CD4-positive, alpha-beta T cell treated with Interleukin-4 for 1 hour (primary cell): ENCODE measurements at places on chromosomes 12 and 14.

- DNase-seq: no peak
Observed at GRCh38 chr12:3821441-3821840, 51.8 kb downstream of the PARP11 start.

DNA sequence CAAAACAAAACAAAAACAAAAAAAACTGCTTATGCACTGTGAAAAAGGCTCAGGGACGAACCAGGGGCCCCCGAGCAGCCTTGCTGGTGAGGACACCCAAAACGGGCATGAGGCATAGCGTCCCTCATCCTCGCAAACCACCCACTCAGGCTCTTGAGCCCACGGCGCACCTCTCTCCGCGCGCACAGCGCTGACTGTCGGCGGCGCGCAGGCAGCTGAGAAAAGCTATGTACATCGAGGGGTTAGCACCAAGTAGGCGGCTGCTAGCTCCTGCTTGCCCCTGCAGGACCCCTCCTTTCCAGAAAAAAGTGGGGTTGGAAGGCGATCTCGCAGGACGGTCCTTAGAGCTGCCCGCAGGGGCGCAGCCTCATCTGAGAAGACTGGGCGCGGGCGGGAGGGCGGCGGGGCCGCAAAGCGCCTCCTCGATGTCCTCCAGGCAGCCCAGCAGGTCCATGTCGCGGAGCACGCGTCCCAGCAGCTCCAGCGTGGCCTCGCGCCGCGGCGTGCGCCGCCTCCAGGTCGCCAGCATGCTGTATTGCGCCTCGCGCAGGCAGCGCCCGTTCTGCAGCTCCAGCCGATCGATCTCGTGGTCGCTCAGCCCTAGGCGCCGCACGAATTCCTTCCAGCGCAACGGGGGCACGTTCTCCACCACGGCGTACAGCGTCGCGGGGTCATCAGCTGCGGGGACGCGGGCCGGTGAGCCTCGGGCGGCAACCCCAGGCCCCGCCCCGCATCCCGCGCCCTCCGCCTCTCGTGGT is 12.8 kb downstream of the TNFRSF1A start:
- no peak for DNase-seq

DNA sequence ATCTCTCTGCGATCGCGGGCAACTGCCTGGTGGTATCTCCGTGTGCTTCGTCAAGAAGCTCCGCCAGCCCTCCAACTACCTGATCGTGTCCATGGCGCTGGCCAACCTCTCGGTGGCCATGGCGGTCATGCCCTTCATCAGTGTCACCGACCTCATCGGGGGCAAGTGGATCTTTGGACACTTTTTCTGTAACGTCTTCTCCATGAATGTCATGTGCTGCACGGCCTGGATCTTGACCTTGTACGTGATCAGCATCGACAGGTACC is 1.6 kb upstream of the HEBP1 start:
- no peak for DNase-seq

GRCh38 chr14:34238610-34239009 is 223.4 kb downstream of the SPTSSA start:
- DNase-seq: no peak

GRCh38 chr12:71566655-71567054 is 97.0 kb downstream of the ZFC3H1 start:
- DNase-seq: no peak

GRCh38 chr12:30694412-30695198 is 1.1 kb downstream of the IPO8 start:
- DNase-seq: no peak

- DNase-seq: no peak
Observed at GRCh38 chr12:129966146-129966995, 62.5 kb upstream of the TMEM132D start.

DNA sequence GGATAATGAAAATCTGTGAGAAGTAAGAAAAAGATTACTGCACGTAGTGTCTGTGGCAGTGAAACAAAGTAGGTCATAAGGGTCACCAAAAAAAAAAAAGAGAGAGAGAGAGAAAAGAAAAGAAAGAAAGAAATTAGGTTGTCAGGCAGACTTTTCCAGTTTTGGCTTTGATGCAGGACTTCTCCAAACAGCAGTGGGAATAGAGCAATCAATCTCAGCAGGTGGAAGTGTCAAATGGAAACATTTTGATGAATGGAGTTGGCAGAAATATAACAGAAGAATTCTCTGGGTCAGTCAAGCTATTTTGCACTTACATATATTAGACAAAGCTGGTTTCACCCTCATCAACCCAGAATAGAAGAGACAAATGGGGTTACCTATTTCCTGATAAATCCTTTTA is 745.8 kb downstream of the SLC6A15 start:
- DNase-seq: no peak

- DNase-seq: no peak
Observed at GRCh38 chr12:53700567-53700966, 24.7 kb upstream of the ATP5MC2 start.

GRCh38 chr14:99648027-99648784 is 3.3 kb downstream of the HHIPL1 start:
- no peak for DNase-seq
